Stimulated activated CD8-positive, alpha-beta memory T cell treated with anti-CD3 and anti-CD28 coated beads, Interleukin-7, amount 100 ng/mL, for 1 hour (primary cell): ENCODE measurements at places on chromosomes 3 and 15.

DNA sequence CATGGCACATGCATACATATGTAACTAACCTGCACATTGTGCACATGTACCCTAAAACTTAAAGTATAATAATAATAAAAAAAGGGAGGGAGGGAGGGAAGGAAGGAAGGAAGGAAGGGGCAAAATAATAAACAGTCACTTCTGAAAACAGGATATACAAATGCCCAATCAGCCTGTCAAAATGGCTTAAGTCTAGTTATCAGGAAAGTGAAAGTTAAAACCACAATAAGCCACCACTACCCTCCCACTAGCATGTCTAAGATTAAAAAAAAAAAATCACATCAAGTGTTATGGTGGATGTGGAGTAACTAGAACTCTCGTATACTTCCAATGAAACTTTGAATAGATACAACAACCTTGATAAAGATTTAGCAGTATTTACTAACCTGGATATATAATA is 145.6 kb upstream of the GMNC start:
- DNase-seq, result no peak

DNA sequence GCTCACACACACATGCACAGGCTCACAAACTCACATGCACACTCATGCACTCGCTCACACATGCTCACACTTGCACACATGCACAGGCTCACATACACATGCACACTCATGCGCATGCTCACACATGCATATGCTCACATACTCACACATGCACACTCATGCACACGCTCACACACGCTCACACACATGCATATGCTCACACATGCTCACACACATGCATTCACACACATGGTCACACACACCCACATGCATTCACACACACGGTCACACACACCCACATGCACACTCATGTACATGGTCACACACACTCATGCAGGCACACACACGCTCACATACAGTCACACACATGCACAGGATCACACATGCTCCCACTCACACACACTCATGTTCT is 132.8 kb upstream of the SMAD3 start:
- no peak for DNase-seq

GRCh38 chr3:132014105-132014504 is 20.7 kb downstream of the CPNE4 start:
- no peak for DNase-seq

GRCh38 chr3:25153136-25153535 is 274.9 kb upstream of the RARB start:
- DNase-seq, result no peak

GRCh38 chr3:115388166-115388565 is 235.1 kb upstream of the GAP43 start:
- no peak for DNase-seq

GRCh38 chr3:32406486-32407408 is 15.1 kb downstream of the CMTM7 start:
- DNase-seq, result no peak

DNA sequence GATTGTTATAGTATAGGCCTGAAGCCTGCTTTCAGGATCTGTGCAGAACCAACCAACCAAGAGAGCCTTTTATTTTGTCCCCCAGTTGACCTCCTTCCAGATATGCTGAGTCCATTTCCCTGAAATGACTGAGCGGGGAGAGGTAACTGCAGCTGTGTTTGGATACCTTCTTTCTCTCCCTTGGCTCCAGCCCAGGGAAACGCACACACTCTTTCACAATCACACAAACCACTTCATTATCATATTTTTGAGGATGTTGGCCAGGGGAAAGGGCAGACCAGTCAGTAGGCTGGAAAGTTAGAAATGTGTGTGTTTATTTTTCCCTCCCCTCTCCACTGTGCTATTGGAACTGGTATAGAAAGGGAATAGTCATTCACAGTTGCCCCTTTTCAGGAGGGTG is 417.7 kb upstream of the TBL1XR1 start:
- DNase-seq, result no peak
